ENCODE measurements at places on chromosomes 5 and 9.
A peak's percentile ranks its signal among the peaks of the same experiment; 100 is the strongest.

GRCh38 chr9:108776920-108777639 is 78.7 kb downstream of the ACTL7B start:
- no peak for DNase-seq

GRCh38 chr5:159001247-159001646 is 98.5 kb downstream of the EBF1 start:
- no peak for DNase-seq

GRCh38 chr5:167985373-167985772 is 306.1 kb upstream of the WWC1 start:
- DNase-seq: no peak

GRCh38 chr5:44278469-44278868 is 110.8 kb downstream of the FGF10 start:
- DNase-seq: no peak

DNA sequence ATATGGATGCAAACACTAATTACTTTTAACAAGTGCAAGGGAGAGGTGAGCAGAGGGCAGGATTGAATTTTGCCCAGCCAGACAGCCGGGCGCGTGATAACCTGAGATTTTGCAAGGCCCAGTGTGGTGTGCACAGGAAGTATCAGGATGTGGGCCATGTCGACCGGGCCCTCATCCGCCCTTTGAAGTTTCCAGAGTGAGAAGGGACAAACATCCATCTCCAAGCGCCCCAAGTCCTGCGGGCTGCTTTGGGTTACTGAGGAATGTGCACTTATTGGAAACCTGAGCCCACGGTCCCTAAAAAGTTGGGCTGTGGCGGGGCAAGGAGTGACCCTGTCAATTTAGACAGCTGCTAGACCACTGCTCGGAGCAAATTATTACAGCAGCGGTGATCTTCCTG is 272.2 kb upstream of the IRX2 start:
- no peak for DNase-seq

DNA sequence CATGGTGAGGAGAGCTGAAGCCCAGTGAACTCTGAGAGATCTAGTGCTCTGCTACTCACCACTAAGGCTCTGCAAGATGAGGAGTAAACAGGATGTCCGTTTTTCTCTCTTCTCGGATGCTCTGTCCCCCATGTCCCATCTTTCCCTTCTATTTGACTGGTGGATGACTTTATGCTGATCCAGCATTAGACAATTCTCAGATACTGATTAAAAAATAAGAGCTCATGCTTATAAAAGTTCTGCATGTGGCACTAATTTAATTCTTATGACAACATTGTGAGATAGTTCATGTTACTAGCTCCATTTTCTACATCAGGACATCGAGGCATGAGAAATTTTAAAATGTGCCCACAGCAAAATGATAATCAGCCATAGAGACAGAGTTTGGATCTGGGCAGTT is 77.0 kb downstream of the HMHB1 start:
- no peak for DNase-seq

- DNase-seq: no peak
Observed at GRCh38 chr5:121384359-121384758, 467.3 kb upstream of the FTMT start.

GRCh38 chr5:7869474-7870136 is 657 bp downstream of the MTRR start:
- DNase-seq: no peak

- no peak for DNase-seq
Observed at GRCh38 chr5:150605546-150605945, 34.9 kb upstream of the SYNPO start.

DNA sequence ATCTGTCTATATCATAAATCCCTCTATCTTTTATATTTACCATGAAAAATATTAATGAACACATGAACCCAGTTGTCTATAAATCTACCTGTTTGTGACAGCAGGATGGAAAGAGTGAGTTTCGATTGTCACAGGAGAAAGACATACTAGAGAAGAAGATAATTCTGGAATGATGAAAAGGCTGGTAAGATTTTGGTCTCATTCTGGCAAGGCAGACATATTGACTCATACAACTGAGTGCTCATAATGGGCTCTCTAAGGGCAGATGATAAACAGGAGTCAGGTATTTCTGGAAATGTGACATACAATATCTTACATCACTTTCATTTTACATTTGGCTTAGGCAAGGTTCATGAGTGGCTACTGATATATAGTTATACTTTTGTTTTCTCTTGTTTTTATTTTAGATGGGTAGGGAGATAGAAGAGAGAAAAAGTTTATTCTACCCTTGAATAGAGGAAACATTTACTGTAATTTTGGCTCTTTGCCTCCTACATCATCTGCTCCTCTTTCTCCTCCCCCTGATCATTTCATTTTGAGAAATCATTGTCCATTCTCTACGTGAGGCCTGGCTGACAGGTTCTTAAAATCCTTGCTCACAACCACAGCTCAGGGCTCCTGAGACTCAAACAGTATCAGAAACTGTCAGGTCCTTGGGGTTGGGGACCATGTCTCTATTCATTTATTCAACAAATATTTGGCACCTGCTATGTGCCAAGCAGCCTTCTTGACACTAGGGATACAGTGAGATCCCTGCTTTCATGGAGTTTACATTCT is 14.4 kb downstream of the ELOVL7 start:
- no peak for DNase-seq

- DNase-seq: no peak
Observed at GRCh38 chr9:38232895-38233294, 159.6 kb upstream of the ALDH1B1 start.

DNA sequence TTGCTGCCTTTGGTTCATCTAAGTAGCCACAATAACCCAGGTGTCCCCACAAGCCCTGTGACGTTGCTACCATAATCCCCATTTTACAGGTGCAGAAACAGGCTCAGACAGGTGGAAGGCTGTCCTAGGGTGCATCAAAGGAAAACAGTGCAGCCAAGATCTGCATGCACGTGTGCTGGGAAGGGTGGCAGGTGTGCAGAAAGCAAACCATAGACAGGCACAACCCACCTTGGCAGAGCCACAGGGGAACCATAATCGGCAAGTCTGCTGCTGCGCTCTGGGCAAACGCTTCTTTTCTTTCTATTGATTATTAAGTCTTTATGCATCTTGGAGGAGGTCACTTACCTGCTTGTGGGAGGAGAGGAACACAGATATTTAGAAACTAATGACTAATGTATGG is 7.1 kb downstream of the NSG2 start:
- DNase-seq: no peak

DNA sequence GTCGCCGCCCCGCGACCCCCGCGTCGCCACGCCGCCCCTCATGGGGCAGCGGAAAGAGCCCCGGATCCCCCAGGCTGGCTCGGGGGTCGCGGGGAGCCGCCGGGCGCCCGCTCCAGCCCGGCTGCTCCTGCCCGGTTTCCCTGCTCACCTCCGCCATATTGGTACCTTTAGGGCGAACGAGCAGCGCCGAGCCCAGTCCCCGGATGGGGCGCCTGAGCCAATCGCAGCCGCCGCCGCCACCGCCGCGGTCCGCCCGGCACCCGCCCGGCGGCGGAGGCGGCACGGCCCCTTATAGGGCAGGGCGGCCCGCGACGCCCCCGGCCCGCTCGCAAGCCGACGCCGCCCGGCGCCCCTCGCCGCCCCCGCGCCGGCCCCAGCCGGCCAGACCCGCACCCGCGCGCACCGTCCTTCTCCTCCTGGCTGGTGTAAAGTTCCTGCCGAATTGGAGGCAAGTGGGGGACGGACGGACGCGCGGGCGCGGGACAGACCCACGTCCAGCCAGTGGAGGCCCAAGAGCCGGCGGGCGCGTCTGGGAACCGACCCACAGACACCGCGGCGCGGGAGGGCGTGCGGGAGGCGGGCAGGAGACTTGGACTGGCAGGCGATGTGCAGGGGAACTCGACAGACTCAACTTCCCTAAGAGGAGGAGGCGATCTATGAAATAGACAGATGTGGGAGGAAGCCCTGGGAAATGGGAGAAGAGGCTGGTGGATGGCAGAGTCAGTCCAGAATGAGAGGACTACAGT is at the start of gene MIER3:
Gene MIER3, minus strand, starts transcription at position 178 of the 746 bp plus-strand sequence. Its CDS starts 21 bp downstream, at position 157.
- DNase-seq: peak; percentile 72

- DNase-seq: peak; percentile 42
Observed at GRCh38 chr5:178114325-178115135, 1.2 kb downstream of the N4BP3 start.

GRCh38 chr9:21674894-21675293 is 127.5 kb upstream of the MTAP start:
- DNase-seq: no peak

- no peak for DNase-seq
Observed at GRCh38 chr5:122615146-122615545, 159.7 kb upstream of the SNX2 start.

DNA sequence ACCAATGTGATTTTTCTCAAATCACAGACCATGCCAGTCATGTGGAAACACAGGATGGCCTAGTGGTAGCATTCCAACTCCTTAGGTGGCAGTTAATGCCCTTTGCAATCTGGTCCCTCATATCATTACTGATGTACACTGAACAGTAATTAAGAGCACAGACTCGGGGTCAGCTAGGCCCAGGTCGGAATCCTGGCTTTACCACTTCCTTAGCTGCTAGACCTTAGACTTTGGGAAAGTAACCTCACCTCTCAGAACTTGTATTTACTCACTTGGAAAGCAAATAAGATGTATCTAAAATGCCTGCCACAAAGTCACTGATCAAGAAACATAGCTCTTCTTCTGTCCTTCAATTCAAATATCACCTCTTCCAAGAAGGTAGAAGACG is 112.8 kb downstream of the MAPKAP1 start:
- DNase-seq: no peak

DNA sequence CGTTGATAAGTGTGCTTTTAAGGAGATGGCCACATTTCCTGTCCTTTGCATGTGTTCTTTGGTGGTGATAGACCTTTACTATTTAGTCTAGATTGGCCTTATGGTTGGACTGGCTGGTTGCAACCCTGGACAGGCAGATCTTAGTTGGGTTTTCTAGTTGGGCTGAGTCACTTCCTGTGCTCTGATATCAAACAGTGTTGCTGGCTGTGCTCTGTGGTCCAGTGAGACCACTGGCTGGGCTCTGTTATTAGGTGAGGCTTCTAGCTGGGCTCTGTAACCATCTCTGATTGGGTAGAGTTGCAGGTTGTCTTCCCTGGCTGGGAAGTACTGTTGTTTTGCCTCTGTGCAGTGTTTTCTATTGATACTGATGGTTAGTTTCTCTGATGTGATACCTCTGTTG is 432.5 kb downstream of the LRRC70 start:
- DNase-seq: no peak

GRCh38 chr9:80320480-80320879 is 748.7 kb downstream of the TLE4 start:
- DNase-seq: no peak

All from activated effector memory CD4-positive, alpha-beta T cell treated with Interleukin-2 at 50 U/mL for 16 hours (primary cell).